Activated T-helper 2 cell treated with anti-CD3 and anti-CD28 coated beads, Interferon-gamma antibody, Interleukin-2, Interleukin-4, amounts not matched to agents 10 μg/mL and 5 μg/mL and 100 μg/mL, durations not matched to agents 14 hours and 24 hours and 36 hours (primary cell): ENCODE measurements at places on chromosomes 4 and X.

- no peak for DNase-seq
These were observed 6.8 kb upstream of the G3BP2 start for GRCh38 chr4:75679876-75680575.

- no peak for DNase-seq
These were observed 142.0 kb upstream of the NUDT6 start for GRCh38 chr4:123064390-123064789.

DNA sequence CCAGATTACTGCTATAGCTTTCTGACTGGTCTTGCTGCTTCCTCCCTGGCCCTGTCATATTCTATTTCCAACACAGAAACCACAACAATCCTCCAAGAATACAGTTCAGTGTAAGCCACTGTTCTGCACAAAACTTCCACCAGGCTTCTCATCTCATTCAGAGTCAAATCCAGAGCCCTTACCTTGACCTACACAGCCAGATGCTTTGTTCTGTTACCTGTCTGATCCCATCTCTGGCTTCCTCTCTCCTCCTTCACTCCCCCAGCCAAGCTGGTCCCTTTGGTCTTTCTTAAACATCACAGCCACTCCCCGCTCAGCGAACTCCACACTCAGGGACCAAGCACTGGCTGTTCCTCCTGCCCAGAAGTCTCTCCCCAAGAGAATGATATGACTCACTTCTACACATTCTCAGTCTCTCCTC lies 84.8 kb upstream of the BMP2K start:
- no peak for DNase-seq

GRCh38 chrX:14029425-14030173 lies at the start of gene GEMIN8:
Gene GEMIN8, minus strand, starts transcription at chrX:14029892. Its CDS starts 8,414 bp downstream, at chrX:14021478.
- DNase-seq, result peak; percentile 79

- DNase-seq, result no peak
These were observed 10.7 kb downstream of the PPARGC1A start for GRCh38 chr4:23878912-23879732.

DNA sequence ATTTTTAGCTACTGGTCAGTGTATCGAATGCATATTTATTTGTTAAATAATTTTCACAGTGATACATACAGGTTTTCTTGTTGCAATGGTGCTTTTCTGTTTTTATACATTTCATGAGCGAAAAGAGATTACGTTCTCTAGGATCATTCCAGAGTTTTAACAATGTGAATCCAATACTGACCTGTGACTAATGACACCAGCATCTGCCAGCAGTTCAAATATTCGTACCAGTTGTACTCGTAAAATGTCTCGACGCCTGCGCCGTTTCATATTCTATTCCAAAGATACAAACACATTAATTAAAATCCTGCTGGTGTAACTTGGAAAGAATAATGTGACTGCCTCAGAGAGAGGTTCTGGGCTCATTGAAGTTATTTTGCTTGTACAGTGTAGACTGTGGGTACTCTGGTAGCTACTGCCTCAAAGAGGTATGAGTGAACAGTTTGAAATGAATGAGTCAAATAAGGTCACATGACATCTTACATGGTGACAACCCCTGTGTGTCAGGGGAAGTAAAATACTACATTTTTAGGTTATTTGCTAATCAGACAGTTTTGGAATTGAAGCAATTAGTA lies 80.7 kb downstream of the ZAR1 start:
- no peak for DNase-seq

GRCh38 chr4:94457692-94458106 lies 6.0 kb downstream of the PDLIM5 start:
- DNase-seq, result no peak

- no peak for DNase-seq
These were observed 69.0 kb upstream of the FAM9B start for GRCh38 chrX:9102956-9103355.

GRCh38 chr4:178602833-178603232 lies 1160.6 kb upstream of the AGA start:
- no peak for DNase-seq
